T-helper 9 cell (primary cell): ENCODE measurements at places on chromosomes 5 and 9.

GRCh38 chr5:66869347-66869746, 273.2 kb downstream of the MAST4 start:
- DNase-seq: no peak

DNA sequence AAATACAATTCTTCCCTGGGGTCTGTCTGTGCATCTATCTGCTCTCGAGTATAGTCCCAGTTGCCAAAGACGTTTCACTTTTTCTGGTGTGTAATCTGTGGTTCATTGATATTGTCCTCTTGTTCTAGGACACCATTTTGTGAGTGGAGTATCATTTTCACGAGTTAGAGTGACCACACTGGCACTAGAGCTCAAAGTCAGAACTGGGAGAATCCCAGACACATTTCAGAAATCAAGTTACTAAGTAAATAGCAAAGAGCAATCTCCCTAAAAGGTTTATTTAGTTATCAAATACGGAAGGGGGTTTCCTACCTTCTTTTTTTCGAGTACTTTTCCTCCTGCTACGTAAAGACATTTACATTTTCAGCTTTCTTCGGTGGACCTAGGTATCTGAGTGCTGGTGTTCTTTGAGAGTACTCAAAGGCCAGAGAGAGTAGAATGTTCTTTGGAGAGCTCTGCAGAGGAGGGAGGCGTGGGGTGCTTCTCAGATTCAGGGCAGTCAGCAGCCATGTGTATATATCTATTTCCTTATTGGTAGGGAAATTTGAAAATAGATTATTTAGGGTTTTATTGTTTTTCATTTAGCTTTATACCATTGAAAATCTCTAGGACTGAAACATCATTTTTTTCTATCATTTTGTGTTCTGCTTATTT, 8.9 kb upstream of the HSPA9 start:
- no peak for DNase-seq

DNA sequence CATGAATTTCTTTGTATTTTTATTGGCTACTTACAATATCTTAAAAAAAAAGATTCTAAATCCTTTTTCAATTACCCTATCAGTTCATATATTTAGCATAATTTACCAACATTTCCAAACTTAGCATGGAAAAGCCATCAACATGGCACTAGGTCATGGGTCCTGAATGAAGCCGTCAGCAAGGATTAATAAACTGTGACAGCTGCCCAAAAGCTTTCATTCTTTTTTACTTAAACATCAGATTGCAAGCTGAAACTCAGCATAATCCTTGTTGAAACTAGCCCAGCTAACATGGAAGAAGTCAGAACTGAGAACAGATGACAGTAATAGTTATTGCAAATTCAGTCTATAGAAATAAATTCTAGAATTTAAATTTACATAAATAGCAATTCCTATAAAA, 209.8 kb downstream of the ADAMTS6 start:
- no peak for DNase-seq

DNA sequence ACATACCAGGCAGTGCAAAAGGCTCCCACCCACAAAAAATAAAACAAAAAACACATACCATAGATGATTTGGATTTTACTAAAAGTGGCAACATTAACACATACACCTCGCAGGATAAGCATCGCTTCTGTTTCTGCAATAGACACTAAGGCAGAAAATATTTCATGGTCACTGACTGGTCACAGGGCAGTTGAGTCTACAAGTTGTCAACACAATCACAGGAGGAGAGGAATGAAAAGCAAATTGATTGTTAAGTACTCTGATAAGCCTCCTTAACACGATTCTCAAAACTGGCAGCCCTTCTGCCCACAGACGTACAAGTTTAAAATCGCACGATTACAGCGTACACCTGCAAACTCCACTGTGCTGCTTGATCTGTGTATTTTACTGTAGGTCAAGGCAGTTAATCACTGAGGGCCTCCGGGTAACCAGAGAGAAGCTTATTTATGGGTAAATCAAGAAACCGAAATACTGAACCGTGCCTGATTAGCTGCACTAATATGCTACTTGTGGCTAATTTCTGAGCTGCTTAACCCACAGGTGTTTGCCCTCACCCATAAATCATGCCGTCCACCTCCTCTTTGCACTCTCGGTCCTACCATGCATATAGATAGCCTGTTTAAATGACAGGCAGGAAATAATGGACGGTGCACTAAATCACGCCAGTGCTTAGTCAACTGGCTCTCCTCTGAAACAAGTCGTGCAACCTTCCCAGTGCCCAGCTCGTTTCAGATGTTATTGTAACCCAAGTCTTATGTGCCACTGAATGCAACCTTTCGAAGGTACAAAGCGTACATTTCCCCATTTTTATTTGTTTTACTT, 659.4 kb upstream of the ADAMTS16 start:
- DNase-seq: no peak

DNA sequence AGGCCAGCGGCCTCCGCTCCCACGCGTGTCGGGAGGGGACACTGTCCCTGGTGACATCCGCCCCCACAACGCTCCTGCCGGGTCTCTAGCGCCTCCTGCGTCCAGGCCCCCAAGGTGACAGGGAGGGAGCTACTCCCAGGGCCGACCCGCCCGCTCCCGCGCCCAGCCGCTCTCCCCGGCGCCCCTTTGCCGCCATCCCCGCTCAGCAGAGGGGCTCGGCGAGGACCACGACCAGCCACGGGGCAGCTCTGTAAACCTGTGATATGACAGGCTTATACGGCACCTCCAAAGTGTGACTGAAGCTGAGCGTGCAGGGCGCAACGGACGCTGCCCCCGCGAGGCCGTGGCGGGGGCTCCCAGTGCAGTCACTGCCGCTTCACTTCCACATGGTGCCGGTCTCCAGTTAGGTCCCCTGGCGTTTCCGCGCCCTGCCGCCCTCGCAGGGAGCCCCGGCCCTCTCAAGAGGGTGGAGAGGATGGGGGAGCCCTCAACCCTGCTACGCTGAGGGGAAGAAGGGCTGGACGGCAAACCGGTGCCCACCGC, 978 bp upstream of the ADCY2 start:
- DNase-seq: no peak

DNA sequence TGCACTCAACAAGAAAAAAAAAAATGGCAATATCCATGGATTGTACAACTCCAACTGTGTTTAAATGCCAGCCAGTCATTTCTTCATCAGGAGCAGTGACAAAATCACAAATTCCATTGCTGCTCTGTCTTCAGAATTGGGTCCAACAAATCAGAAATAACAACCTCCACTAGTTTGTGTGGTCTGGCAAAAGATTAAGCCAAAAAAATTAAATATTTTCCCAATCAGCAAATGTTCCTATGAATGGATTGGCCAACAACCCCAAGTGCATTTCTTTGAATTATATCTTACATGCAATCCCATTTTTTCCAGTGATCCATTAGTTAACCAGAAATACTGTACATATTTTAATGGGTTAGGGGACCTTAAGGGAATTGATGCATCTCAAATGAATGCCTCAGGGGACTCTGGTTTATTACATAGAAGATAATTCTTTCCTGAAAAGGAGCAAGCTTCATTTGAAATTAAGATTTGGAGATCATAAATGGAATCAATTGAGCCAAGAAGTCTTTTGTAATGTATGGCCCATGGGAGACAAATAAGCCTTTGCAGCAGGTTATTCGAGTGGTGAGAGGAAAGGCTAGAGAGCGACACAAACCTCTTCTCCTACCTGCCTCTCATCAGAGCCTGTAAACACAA, 131.8 kb downstream of the TLE1 start:
- DNase-seq: no peak

GRCh38 chr9:136299541-136299940, 4.4 kb downstream of the CCDC187 start:
- DNase-seq: no peak

GRCh38 chr5:78003919-78004318, 227.8 kb upstream of the TBCA start:
- no peak for DNase-seq

- DNase-seq: no peak
Measured at GRCh38 chr5:169909945-169910344, 70.3 kb downstream of the INSYN2B start.

GRCh38 chr5:64939772-64940510, 171.2 kb downstream of the CWC27 start:
- DNase-seq: no peak

- no peak for DNase-seq
Measured at GRCh38 chr9:37801959-37802711, 1.5 kb downstream of the DCAF10 start.

DNA sequence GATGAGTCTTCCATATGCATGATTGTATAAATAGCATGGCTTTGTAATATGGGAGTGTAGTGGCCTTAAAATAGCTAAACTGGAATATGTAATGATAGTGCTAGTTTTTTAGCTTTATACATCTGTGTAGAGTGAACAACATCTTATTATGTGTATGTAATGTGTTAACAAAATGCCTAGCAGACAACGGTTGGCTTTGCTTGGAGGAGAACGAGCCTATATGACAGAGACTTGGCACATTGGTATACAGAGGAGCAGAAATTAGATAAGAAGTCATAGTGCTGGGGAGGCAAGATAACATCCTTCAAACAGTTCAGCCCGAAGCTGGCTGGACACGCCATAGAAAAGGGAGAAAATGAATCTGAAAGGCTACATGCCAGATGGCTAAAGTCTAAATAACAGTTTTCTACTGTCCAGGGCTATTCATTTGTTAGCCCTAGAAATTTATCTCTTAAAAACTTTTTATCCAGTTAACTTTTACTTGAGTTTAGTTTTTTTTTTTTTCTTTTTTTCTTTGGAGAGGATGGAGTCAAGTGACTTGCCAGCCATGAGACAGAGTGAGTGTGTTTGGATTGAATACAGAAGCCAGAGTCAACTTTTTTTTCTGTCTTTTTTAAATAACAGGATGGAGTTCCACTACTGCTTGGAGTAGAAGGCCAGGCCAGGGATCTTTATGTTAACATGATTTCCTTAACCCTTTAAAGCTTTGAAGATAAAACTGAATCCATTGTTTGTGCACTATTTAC, 214.4 kb upstream of the ACTBL2 start:
- no peak for DNase-seq

- DNase-seq: no peak
Measured at GRCh38 chr5:138713247-138713646, 40.0 kb upstream of the CTNNA1 start.

- no peak for DNase-seq
Measured at GRCh38 chr5:143233031-143233430, 170.5 kb downstream of the NR3C1 start.

- DNase-seq: no peak
Measured at GRCh38 chr5:95784514-95785302, 37.8 kb downstream of the GLRX start.

- DNase-seq: no peak
Measured at GRCh38 chr5:176692839-176693476, 45.7 kb downstream of the TSPAN17 start.

- DNase-seq: no peak
Measured at GRCh38 chr5:102815540-102816332, 60.6 kb downstream of the PAM start.

GRCh38 chr5:151082282-151082902, 1.6 kb upstream of the TNIP1 start:
- no peak for DNase-seq

GRCh38 chr5:59840200-59840601, 53.3 kb downstream of the PDE4D start:
- DNase-seq: no peak

- no peak for DNase-seq
Measured at GRCh38 chr9:127305838-127306226, 41.3 kb downstream of the GARNL3 start.

GRCh38 chr5:144831650-144832049, 661.0 kb downstream of the KCTD16 start:
- no peak for DNase-seq

DNA sequence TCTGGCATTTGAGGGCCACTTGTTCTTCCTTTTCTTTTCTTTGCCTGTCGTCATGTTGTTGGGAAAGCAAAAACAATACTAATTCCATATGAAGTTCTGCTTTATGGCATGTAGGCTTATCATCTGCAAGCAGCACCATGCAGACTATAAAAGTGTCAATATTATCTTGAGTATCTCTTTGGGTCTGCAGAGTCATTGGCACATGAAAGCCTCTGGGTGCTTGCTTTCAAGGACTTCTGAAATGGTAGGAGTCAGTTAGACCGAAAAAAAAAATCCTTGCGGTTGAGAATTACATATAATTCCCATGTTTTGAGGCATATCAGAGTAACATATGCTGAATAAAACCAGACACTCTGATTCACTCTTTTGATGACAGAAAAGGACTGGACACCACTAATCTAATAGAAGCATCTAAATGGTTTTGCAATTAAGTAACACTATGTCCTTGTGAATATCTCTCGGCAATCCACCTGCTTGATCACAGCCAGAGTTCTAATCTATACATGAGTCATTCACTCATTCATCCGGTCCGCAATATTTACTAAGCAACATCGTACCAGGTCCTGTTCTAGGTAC, 44.4 kb downstream of the GNAQ start:
- no peak for DNase-seq

GRCh38 chr9:93129286-93129685, 4.8 kb downstream of the NINJ1 start:
- no peak for DNase-seq

DNA sequence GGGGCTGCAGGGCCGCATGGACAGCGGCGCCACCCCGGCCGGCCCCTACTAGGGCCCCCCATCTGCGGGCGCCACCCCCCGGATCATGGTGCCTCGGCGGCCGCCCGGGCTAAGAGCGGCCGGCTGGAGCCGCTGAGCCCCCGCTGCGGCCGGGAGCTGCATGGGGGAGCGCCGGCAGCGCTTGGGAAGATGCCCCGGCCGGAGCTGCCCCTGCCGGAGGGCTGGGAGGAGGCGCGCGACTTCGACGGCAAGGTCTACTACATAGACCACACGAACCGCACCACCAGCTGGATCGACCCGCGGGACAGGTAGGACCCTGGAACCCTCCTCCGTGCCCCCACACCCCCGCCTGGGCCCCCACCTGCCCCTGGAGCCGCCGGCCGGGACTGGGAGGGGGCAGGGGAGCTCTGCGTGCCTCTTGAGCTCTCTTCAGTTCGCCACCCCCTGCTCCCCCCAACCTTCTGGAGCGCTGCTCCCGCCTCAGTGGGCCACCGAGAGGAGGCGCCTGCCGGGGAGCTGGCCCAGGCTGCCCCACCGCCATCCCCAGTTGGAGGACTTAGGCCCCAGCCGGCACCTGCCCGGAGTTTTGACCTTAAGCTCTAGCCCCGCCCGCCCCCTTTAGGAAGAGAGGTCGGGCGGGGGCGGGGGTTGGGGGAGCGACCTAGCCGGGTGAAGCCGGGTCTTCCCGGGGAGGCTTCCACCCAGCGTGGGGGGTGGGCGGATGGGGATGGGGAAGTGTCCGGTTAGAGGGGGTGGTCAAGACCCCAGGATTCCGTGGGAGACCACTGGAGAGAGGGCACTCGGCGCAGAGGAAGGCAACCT, 730 bp downstream of the WWC1 start:
- peak; percentile 1 for DNase-seq

- no peak for DNase-seq
Measured at GRCh38 chr9:3736161-3736560, 210.4 kb upstream of the RFX3 start.

DNA sequence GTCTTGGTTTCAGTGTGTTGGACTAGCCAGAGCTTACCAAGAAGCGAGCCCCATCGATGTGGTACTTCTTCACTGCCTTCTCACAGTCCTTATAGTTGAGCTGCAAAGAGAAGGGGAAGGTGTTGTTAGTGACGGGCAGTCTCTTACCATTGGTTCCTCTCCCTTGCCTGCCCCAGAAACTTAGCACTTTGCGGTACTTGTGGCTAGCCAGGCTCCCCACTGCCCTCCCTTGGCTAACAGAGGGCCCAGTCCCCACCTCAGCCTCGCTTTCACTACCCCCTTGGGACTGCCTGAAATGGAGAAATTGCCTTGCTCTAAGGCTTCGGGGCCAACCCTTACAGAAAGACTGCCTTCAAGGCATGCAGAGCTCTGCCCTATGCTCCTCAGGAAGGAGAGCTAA, 4.3 kb downstream of the LCP2 start:
- DNase-seq: peak; percentile 36

GRCh38 chr5:71972777-71973473, 134.3 kb upstream of the MAP1B start:
- DNase-seq: no peak

- DNase-seq: no peak
Measured at GRCh38 chr5:39231705-39232525, 12.6 kb upstream of the FYB1 start.
